NCI-H187 treated with DMSO at 0.1 percent for 48 hours (cell line): ENCODE measurements at places on chromosomes 13 and 19.

DNA sequence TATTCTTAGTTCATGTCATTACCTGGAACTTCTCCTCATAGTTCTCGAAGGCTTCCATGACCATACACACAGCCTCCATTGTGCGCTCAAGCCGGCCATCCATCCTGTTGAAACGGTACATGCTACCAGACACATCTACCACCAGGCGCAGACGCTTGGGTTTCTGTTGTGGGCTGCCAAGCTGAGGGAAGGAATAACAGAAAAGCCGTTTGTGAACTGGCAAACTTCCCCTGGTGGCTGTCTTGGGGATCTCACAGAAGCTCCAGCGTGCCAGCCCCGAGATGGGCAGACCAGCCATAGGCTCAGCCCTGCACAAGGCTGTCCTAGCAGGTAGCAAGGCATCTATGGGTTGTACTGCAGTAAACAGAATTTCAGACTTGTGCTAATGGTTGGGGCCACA is 130.1 kb downstream of the RGCC start:
- no peak for DNase-seq

GRCh38 chr13:75788481-75788981 is 152.4 kb downstream of the LMO7 start:
- no peak for DNase-seq

GRCh38 chr19:54905803-54906511 is at the start of gene NCR1:
TSS of gene NCR1 (plus strand) at chr19:54906148. CDS start at chr19:54906188, 40 bp downstream.
- DNase-seq, result no peak

GRCh38 chr19:1698636-1699035 is 46.2 kb upstream of the TCF3 start:
- no peak for DNase-seq

- no peak for DNase-seq
Measured at GRCh38 chr19:18856385-18857126, 24.8 kb downstream of the UPF1 start.

DNA sequence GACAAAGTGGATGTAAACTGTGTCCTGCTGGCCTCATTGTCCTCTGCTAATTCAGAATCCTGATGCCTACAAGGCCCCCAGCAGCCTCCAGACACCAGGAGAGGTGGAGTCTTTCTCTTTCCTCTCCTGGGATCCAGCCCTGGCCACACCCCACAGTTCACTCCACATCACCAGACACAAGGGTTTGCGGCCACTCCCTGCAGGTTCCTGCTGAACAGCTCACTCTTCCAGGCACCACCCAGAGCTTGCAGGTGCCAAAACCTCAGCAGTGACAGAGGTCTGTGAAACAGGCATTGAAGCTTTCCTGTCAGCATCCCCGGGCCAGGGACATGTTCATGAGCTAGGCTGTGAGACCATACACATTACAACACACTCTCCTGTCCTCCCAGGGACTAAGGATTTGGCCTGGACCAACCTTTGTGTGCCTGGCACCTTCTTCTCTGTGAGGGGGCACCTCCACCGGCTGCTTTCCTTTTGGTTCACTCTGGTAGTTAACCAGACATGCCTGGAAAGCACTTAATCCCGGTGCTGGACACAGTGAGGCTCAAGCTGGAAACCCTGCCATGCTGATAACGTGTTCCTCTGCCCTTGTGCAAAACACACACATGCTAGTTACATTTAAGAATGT is 11.1 kb upstream of the ATP12A start:
- no peak for DNase-seq

DNA sequence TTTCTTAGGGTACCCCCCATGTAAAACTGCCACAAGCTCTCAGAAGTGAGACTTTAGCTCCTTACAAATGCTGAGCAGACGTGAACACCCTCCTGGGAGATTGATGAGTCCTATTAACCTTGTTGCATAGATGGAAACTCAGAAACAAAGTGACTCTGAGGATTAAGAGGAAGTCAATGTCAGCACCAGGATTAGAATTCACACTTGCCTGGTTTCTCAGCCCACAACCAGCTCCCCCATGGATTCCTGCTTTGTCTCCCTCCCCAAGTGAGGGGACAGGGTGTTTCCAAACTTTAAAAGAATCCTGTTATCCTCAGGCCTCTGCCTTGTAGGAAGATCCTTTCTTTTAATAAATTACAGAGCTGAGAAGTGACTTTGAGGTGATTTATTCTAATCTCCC is 324.4 kb downstream of the NDFIP2 start:
- DNase-seq, result no peak

GRCh38 chr19:35845215-35846037 is 6.9 kb downstream of the NPHS1 start:
- no peak for DNase-seq

DNA sequence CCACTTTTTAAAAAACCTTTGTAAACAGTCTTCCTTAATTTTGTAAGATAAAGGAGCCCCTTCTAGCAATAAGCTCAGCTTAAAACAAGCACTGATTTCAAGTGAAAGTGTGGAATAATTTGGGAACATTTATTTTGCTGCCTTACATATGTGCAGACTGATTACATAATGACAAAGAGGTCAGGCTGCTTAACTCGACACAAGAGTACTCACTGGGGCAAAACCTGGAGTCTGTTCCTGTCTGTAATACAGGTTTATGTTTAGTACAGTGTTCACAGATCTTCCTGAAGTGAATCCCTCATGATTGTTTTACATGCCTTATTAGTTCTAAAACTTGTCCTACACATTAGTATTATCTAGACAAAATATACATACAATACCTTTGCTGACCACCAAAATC is 609.8 kb downstream of the LMO7 start:
- no peak for DNase-seq

- DNase-seq, result no peak
Measured at GRCh38 chr19:4368128-4368820, 24.9 kb downstream of the MPND start.

DNA sequence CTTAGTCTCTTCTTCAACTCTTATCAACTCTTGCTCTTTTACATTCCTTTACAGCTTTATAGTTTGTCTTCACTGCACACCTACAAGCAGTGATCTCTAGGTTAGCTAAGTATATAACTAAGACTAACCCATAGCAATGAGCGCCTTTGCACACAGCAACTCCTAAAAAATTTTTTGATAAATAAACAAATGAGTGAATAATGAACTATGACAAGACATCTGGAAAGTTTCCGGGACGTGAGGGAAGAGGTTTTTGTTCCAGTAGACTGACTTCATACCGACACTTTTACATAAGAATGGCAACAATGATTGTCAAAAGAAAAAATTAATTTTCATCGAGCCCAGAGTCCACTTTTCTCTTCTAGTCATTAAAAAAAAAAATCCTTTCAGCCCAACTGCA is 98.3 kb downstream of the ELF1 start:
- no peak for DNase-seq

- no peak for DNase-seq
Measured at GRCh38 chr19:32200312-32201038, 144.9 kb upstream of the ZNF507 start.

DNA sequence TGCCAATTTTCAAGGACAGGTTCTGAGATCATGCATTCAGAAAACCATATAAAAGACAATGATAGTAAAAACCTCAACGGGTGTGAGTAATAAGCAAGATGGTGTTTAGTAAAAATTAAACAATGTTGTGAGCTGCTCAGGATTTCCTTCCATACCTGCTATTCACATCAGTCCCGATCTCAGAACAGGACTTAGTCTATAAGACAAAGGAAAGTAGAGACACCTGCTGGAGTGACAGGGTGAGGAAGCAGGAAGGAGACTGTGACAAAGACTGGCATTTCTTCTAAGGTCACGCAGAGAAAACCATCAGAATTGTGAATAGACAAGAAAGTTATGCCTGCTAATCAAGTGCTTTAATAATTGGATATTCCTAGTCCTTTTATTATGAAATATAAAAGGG is 648.0 kb downstream of the DACH1 start:
- DNase-seq, result no peak

GRCh38 chr13:73835138-73835721 is 299.0 kb downstream of the KLF12 start:
- no peak for DNase-seq

DNA sequence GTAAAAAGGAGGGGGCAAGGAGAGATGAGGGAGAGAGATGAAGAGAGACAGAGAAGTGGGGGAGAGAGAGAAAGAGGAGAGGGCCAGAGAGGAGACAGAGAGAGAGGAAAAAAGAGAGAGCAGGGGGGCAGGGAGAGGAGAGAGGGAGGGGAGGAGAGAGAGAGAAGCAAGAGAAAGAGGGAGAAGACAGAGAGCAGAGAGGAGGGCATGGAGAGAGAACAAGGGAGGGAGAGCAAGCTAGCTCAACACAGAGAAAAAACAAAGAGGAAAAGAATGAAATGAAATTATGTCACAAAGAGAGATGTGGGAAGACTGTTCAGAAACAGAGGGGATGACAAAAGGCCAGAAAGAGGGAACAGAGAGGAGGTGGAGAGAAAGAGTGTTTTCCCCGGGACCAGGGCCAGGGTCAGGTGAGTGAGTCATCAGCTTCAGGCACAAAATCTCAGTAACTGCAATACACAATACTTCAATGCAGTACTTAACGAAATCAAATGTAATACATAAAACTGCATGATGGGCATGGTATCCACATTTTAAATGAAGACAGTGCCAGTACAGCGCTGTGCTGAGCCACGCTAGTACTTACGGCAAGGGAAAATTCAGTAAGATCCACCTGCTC is 4.8 kb downstream of the KLK7 start:
- no peak for DNase-seq

DNA sequence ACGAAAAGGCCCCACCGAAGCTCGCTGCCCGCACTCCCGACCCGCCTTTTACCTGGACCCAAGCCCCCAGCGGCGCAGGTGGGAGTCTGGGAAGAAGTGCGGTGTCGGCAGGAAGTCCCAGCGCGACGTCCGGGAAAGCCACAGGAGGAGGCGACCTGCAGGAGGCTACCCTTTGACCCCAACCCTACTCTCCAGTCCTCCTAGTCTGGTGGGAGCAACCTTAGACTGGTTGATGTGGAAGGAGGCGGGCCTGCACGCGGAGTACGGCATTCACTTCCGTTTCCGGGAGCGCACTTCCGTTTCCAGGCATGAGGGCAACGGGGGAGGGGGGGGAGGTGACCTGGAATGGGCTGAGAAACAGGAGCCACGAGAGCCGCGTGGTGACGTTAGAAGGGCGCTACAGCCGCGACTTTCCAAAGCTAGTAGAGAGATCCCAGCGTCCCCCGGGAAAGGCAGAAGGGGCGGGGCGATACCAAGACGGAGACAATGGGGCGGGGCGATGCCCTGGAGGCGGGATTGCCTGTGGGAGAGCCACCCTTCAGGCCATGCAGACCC is 28.5 kb downstream of the ZNF266 start:
- no peak for DNase-seq
